ENCODE measurements at places on chromosomes 6 and 20. TPM values are rescaled to one million over a fixed set of nuclear protein-coding genes. Genes with fewer than 3 reads are reported as not detected.

Gene BMP6
- total RNA-seq, result 3.7 TPM

Gene ULBP1
- 0.12 TPM for total RNA-seq

Gene POU5F1
- not detected for total RNA-seq

Gene RALGAPB
- total RNA-seq, result 32.7 TPM

Gene CDKN1A
- total RNA-seq, result 404 TPM

Gene TOX2
- total RNA-seq, result 1.6 TPM

Gene LRRC73
- total RNA-seq, result 0.62 TPM

Gene BPIFA1
- total RNA-seq, result not detected

Gene GPR6
- not detected for total RNA-seq

Gene PSMB1
- 409 TPM for total RNA-seq

Gene UBE2C
- 17.6 TPM for total RNA-seq

Gene TJAP1
- total RNA-seq, result 10.1 TPM

Gene EYA2
- 1.6 TPM for total RNA-seq

Gene CTAGE9
- total RNA-seq, result not detected

Gene CYP39A1
- total RNA-seq, result 0.44 TPM

Gene DPPA5
- not detected for total RNA-seq

Gene SLC12A5
- total RNA-seq, result under 0.01 TPM

Gene SYCP2L
- not detected for total RNA-seq

Measured in uterine smooth muscle cell (primary cell).